ENCODE measurements at places on chromosomes 7 and 10. TPM values are rescaled to one million over a fixed set of nuclear protein-coding genes. Genes with fewer than 3 reads are reported as not detected.

Gene HOXA6
- polyA plus RNA-seq, result not detected

Gene TFPI2
- polyA plus RNA-seq, result not detected

Gene CTTNBP2
- polyA plus RNA-seq, result not detected

Gene SSBP1
- 350 TPM for polyA plus RNA-seq

Gene FOXI2
- polyA plus RNA-seq, result not detected

Gene KCNIP2
- not detected for polyA plus RNA-seq

Gene BEND7
- polyA plus RNA-seq, result not detected

Gene PRR15
- polyA plus RNA-seq, result not detected

Gene NKX1-2
- not detected for polyA plus RNA-seq

Gene SLC26A5
- polyA plus RNA-seq, result not detected

Gene SRRT
- polyA plus RNA-seq, result 51.1 TPM

Gene TCAF2
- polyA plus RNA-seq, result 9.2 TPM

Gene ZNF365
- 2.9 TPM for polyA plus RNA-seq

Gene CNNM1
- polyA plus RNA-seq, result not detected

Gene ASB15
- polyA plus RNA-seq, result 0.09 TPM

Gene HSPA12A
- not detected for polyA plus RNA-seq

Gene ADK
- 48.7 TPM for polyA plus RNA-seq

Gene TMEM236
- polyA plus RNA-seq, result not detected

Gene ARL5B
- 1.9 TPM for polyA plus RNA-seq

Gene SDK1
- polyA plus RNA-seq, result not detected

All from naive thymus-derived CD8-positive, alpha-beta T cell (primary cell).